Kidney (tissue), 22 donors: ENCODE measurements at places on chromosomes 6 and 20. TPM values are rescaled to one million over a fixed set of nuclear protein-coding genes. Genes with fewer than 3 reads are reported as not detected.

The FAM83C gene
- not detected for total RNA-seq

GRCh38 chr20:14259689-14260088 lies 77.7 kb downstream of the FLRT3 start:
- no peaks in the 10 kb centered on the region for H3K27me3 ChIP-seq
- no peaks in the 10 kb centered on the region for H3K36me3 ChIP-seq
- no peak for DNase-seq
- no peak overlapping the region for H3K27ac ChIP-seq

The CLPSL1 gene
- total RNA-seq: not detected

GRCh38 chr20:19789009-19789408 lies 31.0 kb downstream of the RIN2 start:
- peaks cover 3% of the 10 kb centered on the region for H3K4me1 ChIP-seq
- H3K27ac ChIP-seq: no peak overlapping the region
- no peaks in the 10 kb centered on the region for H3K36me3 ChIP-seq

DNA sequence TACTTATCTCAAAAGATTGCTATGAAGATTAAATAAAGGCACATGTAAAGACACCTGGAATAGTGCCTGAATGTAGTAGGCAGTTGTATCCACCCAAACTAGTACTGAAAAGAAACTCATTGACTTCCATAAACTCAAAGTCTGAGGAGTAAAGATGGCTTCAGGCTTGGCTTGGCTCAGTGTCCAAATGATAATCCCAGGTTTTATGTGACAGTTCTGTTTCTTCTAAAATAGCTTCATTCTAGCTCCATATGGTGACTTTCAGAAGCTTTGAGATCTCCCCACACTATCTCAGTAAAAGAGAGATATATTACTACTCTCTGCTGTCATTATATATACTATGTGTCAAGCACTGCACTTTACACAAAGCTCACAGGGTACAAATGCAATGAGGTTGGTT lies 121.3 kb downstream of the DOK5 start:
- no peak for DNase-seq
- H3K27me3 ChIP-seq: no peaks in the 10 kb centered on the region
- H3K4me1 ChIP-seq: no peaks in the 10 kb centered on the region
- no peak overlapping the region for H3K4me3 ChIP-seq
- H3K36me3 ChIP-seq: no peaks in the 10 kb centered on the region
- no peak overlapping the region for H3K27ac ChIP-seq

DNA sequence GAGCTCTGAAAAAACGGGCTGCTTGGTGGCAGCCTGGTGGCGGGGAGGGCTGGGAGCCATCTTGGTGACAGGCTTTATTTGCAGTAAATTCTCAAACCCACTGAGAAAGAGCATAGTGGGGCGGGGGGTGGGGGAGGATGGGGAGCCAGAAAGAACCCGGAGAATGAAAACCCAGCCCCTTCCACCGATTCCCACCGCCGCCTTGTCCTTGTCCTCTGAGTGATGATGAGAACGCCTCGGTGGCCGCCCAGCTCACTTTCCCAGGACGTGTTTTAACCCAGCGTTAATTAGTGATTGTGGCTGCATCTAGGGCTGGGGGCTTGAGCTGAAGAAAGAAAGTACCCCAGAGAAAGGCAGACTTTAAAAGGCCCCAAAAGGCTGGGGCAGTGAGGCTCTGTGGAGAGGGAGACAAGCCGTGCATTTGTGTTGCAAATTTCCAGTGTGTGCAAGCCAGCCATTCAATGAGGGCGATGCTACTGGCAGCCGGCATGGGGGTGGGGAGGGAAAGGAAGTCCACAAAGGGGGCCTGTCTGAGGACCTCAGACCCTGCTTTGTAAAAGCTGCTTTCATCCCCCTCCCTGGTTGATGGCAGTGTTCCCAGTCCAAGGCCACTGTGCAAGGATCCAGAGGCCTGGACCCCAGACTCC lies 6.2 kb upstream of the GHRH start:
- H3K4me3 ChIP-seq: no peak overlapping the region
- H3K27me3 ChIP-seq: no peaks in the 10 kb centered on the region
- H3K27ac ChIP-seq: no peak overlapping the region

GRCh38 chr20:49560186-49560585 lies 7.8 kb downstream of the PTGIS start:
- no peaks in the 10 kb centered on the region for H3K36me3 ChIP-seq
- H3K27ac ChIP-seq: no peak overlapping the region
- no peaks in the 10 kb centered on the region for H3K27me3 ChIP-seq
- H3K4me1 ChIP-seq: no peaks in the 10 kb centered on the region
- H3K4me3 ChIP-seq: no peak overlapping the region
- DNase-seq: no peak
